ENCODE measurements at places on chromosomes 1 and 21. TPM values are rescaled to one million over a fixed set of nuclear protein-coding genes. Genes with fewer than 3 reads are reported as not detected.
A peak's percentile ranks its signal among the peaks of the same experiment; 100 is the strongest.

Gene TNNT2
- total RNA-seq, result 3,022 TPM

DNA sequence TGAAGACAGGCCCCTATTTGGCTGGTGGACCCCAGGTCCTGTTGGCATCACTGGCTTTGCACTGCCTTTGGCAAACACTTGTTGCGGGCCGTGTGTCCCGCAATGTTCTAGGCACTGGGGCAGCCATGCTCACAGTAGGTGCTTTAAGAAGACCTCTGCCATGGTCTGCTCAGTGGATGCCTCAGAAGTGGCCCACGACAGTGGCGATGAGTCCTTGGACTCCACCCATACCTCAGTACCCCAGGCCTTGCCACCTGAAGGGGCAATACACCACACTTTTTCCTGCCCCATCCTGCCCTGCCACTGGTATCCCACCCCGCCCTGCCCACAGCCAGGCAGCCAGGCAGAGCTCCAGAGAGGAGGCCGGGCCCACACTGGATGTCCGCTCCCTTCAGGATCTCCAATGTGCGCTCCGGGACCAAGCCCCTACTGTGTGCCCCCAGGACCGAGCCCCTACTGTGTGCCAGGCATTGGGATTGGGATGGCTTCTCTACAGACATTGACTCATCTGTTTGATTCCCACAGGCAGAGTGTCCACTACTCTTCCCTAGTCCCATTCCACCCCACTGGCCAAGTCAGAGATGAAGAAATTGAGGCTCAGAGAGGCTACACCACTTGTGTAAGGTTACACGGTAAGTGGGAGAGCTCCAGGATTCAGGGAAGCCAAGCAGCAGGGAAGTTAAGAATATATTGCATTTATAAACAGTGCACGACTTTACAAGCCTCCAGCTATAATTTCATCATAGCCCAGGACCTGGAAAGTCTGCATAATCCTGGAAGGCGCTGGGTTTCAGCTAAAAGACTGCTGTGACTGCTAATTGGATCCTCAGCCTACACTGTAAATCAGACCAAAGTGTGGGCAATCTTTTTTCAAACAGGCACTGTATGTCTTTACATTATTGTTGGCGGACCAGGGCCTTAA, 101.6 kb downstream of the DMRTB1 start:
- no peak for DNase-seq

DNA sequence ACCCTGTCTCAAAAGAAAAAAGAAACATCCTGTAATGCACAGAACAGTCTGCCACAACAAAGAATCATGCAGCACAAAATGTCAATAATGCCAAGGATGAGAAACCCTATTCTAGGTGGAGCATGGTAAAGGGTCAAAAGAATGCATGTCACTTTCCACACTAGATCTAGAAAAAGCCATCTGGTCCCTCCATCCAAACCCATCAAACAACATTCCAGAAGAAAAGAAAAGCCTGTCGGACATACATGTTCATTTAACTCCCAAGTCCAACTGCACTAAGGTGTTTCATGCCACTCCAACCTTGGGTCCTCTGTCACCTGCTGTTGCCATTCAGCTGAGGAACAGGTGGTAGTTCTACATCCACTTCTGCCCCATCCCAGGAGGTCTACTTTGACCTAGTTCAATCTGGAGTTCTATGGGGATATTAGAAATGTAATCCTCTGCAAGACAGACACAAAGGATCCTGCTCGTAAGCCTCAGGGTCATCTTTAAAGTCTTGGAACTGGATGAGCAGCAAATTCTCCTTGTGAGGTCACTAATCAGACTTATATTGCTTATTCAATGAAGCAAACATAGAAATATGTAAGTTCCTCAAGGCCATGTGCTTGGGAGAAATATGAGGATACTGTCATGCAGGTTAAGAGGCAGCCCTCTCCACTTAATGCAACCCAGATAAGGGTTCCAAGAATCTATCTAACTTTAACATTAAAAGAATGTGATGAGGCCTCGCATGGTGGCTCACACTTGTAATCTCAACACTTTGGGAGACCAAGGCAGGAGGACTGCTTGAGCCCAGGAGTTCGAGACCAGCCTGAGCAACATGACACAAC, 3.7 kb downstream of the DEDD start:
- DNase-seq, result peak; percentile 61

Gene TCP10L
- 0.83 TPM for total RNA-seq

Gene GOLPH3L
- total RNA-seq, result 13.1 TPM

GRCh38 chr1:234765672-234766071, 155.7 kb upstream of the IRF2BP2 start:
- DNase-seq, result no peak

DNA sequence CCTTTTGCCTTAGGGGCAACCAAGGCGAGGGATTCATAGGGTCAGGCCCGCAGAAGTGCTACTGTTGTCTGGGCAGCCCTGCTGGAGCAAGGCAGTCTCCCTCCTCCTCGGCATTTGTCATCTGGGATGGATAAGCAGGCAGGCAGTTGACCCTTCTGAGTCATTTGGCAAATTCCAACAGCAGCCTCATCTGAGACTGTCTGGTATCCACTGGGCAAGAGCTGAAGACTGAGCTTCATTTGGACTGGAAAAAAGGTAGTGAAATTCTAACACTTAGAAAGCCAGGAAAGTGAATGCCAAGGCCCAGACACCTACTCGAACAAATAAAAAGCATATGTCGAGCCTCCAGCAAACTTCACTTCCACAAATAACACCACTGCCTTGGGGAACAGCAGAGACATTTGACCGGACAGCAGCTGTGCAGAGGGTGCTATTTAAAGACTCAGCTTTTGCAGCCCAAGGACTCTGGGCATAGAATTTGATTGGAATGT, 4.0 kb upstream of the ZBTB40 start:
- peak; percentile 90 for DNase-seq

- no peak for DNase-seq
These were observed 45.2 kb upstream of the LRRC8C start for GRCh38 chr1:89587729-89588161.

GRCh38 chr1:36790191-36790590, 244.1 kb downstream of the GRIK3 start:
- DNase-seq, result no peak

DNA sequence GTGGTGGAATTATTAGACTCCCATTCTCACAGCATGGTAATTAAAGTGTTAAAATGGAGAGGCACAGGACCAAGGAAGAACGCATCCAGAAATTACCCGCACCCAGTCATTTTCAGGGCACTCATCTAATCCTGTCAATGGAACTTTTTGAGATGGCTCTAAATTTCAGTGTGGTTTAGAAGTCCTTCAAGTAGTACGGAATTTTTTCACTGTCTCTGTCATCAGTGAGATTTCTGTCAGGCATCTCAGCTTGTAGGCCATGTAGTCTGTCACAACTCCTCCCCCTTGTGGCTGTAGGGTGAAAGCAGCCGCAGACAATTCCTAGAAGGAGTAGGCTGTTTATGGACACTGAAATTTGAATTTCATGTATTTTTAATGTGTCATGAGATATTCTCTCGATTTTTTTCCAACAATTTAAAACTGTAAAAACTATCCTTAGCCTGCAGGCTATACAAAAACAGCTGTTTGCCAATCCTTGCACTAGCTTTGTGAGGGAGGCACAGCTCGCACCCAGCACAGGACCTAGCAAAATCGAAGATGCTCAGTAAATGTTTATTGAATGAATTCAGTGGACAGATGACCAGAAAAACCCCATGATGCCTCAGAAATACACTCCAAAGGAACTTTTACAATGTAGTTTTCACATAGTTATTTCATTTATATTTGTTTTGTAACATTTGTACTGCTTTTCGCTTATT, 6.6 kb upstream of the NUP133 start:
- peak; percentile 82 for DNase-seq

Gene PODN
- total RNA-seq, result 2.1 TPM

GRCh38 chr1:25774921-25775771, 24.8 kb upstream of the SELENON start:
- DNase-seq, result no peak

Data from myocyte (in vitro differentiated cells).